NK-92 treated with Interleukin-12 subunit alpha and Interleukin-12 subunit beta, amount 100 ng/mL, for 24 hours (cell line): ENCODE measurements at places on chromosomes 11 and 22.

DNA sequence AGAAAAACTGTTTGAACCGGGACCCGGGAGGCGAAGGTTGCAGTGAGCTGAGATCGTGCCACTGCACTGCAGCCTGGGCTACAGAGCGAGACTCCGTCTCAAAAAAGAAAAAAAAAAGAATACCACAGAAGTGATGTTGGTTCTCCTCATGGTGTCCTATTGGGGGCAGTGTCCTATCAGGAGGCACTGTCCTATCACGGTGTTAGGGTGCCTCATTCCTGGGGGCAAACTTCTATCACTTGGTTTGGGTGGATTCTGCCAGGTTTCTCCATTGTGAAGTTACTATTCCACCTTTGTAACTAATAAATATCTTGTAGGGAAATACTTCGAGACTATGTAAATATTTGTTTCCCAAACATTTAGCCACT is 19.6 kb downstream of the PRR14L start:
- DNase-seq, result no peak

DNA sequence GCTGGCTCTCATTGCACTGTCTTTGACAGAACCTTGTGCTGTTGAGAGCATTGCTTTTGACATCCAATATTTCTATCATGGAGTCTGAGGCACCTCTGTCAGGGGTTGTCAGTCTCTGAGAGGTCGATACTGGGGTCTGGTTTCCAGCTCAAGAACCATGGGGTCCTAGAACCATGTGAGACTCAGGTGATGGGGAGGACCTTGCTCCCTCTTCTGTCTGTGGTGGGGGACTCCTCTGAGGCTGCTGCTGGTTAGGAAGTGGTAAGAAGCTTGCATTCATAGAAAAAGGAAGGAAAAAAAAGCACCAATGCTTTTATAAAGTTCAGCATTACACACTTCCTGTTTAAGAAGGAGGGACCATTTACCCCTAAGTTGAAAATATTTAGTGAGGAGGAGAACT is 91.8 kb upstream of the CD44 start:
- no peak for DNase-seq

DNA sequence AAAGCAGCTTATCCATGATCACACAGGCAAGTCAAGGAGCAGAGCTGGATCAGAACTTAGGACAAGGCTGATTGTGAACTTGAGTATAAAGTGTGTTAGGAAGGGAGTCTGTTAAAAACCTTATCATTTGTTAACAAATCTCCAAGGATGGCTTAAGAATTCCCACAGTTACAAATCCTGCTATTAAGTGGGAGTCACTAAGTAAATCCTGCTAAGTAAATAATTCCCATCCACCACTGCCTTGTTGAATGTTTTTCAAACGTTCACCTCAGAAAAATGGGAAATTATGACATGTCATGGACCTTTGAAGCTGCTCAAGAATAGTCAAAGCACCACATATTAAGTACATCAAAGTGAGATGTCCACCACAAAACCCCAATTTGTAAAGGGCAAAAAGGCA is 88.7 kb downstream of the FAM168A start:
- no peak for DNase-seq

- DNase-seq, result no peak
Measured at GRCh38 chr11:692824-693414, 2.1 kb downstream of the DEAF1 start.

- no peak for DNase-seq
Measured at GRCh38 chr11:7494086-7494745, 8.9 kb downstream of the OLFML1 start.

GRCh38 chr22:28819253-28820096 is 19.1 kb upstream of the XBP1 start:
- no peak for DNase-seq

DNA sequence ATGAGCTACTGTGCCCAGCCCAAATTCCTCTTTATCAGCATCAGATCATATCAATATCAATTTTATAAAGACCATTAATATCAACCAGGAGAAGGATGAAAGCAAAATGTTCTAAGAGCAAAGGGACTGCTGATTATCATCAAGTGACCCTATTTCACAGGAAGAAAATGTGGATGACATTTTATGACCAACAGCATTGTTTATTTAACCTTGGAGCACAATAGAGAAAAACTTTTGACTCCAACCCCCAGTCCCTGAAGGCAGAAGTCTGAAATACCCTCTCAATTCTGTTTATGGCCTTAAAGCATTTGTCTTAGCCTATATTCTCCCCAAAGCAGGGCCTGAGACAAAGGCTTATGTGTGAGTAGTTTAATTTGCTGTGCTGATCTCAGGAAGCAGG is 11.3 kb upstream of the ALG8 start:
- DNase-seq, result no peak

DNA sequence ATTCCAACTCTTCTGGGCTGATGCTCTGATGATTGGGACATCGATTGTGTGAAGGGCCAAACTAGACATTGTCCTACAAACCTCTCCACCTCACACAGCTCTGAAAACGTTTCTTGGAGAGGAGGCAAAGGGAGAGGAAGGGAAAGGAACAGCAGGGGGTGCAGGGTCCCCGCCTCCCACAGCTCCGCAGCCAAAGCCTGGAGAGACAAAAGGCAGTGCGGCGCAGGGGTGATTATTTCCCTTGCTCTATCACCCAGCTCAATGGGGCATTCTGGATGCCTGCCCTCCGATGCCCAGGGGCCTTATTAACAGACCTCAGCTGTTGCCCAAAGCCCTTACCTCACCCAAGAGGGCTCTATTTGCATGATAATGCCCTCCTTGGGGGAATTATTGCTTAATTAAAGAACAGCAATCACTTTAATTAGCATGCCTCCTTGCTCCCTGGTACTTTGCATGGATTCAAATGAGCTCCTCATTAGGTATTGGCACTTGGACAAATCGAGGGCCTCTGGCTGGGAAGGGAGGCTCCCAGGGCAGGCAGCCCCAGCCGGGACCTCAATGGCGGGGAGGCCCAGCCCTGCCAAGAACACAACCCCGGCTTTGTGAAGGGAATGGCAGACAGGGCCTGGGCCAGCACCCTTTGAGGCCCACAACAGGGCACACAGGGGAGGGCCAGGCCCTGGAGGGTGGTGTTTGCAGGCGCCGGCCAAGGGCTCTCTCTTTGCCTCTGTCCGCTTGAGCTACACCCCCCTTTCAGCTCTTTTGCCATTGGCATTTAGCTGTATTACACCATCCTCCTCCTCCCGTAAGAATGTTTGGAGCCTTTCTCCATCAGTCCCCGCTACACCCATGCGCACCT is 19.8 kb upstream of the CDON start:
- no peak for DNase-seq

DNA sequence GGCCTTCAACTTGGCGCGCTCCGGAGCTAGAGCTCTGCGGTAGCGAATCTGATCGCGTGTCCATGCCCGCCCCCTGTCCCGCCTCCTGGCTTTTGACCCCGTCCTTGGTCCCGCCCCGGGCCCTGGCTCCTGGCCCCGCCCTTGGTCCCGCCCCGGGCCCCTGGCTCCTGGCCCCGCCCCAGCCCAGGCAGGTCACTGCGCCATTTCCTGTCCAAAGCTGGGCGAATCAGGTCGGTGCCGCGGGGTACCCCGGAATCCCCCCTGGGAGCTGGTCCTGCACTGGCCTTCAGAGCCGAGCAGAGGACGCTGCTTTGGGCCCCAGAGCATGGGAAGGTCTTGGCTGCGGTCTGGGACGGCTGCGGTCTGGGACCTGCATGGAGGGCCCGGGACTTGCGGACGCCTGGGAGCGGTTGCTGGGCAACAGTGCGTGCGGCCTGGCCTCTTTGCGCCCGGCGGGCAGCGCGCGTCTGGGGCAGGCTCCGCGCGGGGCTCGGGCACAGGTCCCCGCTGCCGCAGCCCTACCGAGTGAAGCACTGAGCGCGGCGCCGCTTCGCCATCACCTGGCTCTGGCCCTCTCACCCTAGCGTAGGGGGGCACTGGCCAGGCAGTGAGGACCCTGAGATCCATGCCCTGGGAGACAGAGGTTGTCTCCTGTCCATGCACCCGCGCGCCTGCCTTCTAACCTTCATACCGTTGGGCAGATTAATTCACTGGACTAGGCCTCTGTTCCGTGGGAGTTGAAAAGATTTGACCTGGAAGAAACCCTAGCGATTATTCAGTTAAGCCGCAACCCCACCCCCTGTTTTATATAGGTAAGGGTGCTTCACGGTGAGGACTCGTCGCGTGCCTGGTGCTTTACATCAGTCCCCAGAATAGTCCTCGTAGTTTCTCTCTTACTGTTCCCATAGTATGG is at the start of gene TTC12:
Gene TTC12, plus strand, starts transcription at position 195 of the 913 bp plus-strand sequence. CDS start 1,675 bp downstream, outside the sequence.
- DNase-seq, result peak; percentile 65

- DNase-seq, result no peak
Measured at GRCh38 chr11:40360206-40360798, 1099.2 kb downstream of the LRRC4C start.

DNA sequence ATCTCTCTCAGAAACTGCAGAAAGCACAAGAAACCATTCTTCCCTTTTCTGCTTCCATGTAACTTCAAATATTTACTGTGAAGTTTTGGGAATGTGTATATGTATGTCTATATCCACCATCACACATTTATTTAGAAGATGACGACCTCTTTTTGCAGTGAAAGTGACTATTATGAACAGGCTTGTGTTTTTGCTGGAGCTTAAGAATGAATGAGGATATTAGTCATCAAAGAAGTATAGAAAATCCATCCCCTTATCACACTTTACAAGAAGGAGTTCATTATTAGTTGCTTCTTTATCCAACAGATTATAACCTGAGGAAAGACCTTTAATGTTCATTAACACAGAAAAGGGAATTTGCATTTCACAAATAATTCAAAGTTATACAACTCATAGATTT is 21.1 kb upstream of the SLC5A12 start:
- DNase-seq, result no peak

GRCh38 chr11:66071381-66071801 is 1.3 kb downstream of the PACS1 start:
- DNase-seq, result no peak

DNA sequence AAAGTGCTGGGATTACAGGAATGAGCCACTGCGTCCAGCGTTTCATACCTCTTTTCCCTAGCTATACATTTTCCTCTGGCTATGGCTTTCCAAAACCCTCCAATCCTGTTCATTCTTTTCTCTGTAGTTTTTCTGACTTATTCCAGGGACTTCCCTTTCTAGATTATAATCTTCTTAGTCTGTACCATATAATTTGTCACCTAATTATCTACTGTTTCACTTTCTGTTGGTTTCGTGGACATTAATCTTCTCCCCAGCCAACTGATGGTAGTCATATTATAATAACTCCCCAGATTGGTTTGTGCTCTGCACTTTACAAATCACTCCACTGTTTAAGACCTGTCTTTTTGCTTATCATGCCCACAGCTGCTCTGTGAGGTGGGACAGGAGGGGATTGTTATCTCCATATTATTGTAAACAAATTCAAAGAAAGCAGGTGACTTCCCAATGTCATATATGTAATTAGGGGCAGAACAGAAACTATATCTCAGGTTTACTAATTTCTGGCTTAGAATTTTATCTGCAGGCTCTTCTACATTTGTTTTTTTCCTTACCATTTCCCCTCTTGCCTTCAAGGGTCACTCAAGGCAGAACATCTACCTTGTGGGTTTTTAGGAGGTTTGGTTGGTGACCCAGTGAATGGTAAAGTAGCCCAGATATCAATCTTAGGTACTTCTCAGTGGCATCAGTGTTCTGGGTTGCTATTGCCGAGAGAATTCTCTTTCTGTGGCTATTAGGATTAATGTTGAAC is 23.9 kb downstream of the STIM1 start:
- no peak for DNase-seq
